ENCODE measurements at places on chromosomes 2 and 18. TPM values are rescaled to one million over a fixed set of nuclear protein-coding genes. Genes with fewer than 3 reads are reported as not detected.

GRCh38 chr2:72940361-72940760, 23.0 kb downstream of the EMX1 start:
- peaks cover 11% of the 10 kb centered on the region for H3K36me3 ChIP-seq
- DNase-seq: no peak
- H3K27ac ChIP-seq: no peak overlapping the region
- H3K4me1 ChIP-seq: peaks cover 25% of the 10 kb centered on the region
- H3K4me3 ChIP-seq: no peak overlapping the region
- peaks cover 23% of the 10 kb centered on the region for H3K27me3 ChIP-seq

- H3K4me1 ChIP-seq: peaks cover 94% of the 10 kb centered on the region
- H3K27me3 ChIP-seq: no peaks in the 10 kb centered on the region
- DNase-seq: no peak
Observed at GRCh38 chr2:109333414-109334210, 204.6 kb downstream of the SH3RF3 start.

Gene COL3A1
- 8,171 TPM for total RNA-seq

DNA sequence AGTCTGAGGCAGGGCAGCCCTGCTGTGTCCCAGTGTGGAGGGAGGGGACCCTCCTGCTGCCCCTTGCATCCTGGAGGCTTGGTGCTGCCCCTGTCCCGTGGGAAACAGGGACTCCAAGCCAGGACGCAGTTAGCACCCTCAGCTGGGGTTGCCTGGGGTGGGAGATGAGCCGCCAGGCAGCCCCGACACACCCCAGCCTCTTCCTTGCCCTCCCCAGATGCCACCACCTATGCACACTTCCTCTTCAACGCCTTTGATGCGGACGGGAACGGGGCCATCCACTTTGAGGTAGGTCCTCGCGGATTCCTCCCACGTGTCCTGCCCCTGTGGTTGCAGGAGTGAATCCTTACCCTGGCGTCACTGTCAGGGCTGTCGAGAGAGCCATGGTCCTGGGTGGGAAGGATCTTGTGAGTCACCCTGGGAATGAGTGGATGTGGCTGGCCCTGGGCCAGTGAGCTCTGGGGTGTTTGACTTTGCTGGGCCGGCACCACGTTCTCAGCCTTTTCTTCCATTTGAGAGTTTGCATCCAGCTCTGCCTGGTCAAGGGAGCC, 27.5 kb upstream of the FAHD2A start:
- H3K4me3 ChIP-seq: no peak overlapping the region
- no peak overlapping the region for H3K27ac ChIP-seq
- H3K27me3 ChIP-seq: peaks cover 10% of the 10 kb centered on the region
- no peaks in the 10 kb centered on the region for H3K4me1 ChIP-seq
- no peak for DNase-seq
- H3K36me3 ChIP-seq: no peaks in the 10 kb centered on the region

Gene IL36G
- total RNA-seq: not detected

- no peaks in the 10 kb centered on the region for H3K27me3 ChIP-seq
- no peak for DNase-seq
- H3K27ac ChIP-seq: no peak overlapping the region
- H3K36me3 ChIP-seq: peaks cover 6% of the 10 kb centered on the region
Observed at GRCh38 chr2:28002181-28002580, 111.7 kb downstream of the BABAM2 start.

Gene STEAP3
- total RNA-seq: 22.7 TPM

Gene ACTR1B
- total RNA-seq: 54.4 TPM

Gene AGPS
- 38.0 TPM for total RNA-seq

Gene ANO7
- 1.3 TPM for total RNA-seq
